ENCODE measurements at places on chromosomes 7 and 10. TPM values are rescaled to one million over a fixed set of nuclear protein-coding genes. Genes with fewer than 3 reads are reported as not detected.

PNLIPRP1 gene
- not detected for total RNA-seq

PRF1 gene
- not detected for total RNA-seq

PNLIPRP3 gene
- not detected for total RNA-seq

TUBAL3 gene
- not detected for total RNA-seq

PAPOLB gene
- not detected for total RNA-seq

PVRIG gene
- total RNA-seq, result not detected

DLX6 gene
- 1.8 TPM for total RNA-seq

OR2A12 gene
- total RNA-seq, result not detected

PRDX3 gene
- total RNA-seq, result 304 TPM

CPA2 gene
- not detected for total RNA-seq

ANXA11 gene
- 114 TPM for total RNA-seq

CHAT gene
- total RNA-seq, result not detected

TFR2 gene
- not detected for total RNA-seq

GBX1 gene
- not detected for total RNA-seq

PAX4 gene
- total RNA-seq, result not detected

GBF1 gene
- 23.3 TPM for total RNA-seq

ADIRF gene
- not detected for total RNA-seq

GRCh38 chr10:62050893-62051433 is 149.5 kb downstream of the ARID5B start:
- DNase-seq, result peak; percentile 90

DNA sequence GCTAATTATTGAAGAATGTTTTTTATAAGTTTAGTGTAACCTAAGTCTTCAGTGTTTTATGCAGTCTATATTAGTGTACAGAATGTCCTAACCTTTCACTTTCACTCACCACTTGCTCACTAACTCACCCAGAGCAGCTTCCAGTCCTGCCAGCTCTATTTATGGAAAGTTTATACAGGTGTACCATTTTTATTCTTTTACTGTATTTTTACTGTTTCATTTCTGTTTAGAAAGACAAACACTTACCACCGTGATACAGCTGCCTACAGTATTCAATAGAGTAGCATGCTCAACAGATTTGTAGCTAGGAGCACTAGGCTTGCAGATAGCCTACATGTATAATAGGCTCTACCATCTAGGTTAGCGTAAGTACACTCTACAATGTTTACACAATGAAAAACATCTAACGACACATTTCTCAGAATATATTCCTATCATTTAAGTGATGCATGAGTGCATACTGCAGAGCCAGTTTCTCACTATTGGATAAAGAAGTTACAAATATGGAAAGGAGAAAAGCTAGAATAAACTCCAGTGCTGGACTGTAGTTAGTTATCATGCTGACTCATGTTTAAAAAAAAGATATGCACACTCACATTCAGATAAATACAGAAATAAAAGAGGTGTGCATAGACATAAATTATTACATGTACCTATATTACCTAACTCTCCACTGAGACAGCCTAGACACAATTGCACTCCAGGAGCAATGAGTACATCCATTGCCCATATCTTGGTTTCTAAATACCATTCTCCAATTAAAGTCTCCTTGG is 30.4 kb downstream of the STEAP1B start:
- no peak for DNase-seq

GRCh38 chr10:46301721-46302479 is 15.1 kb downstream of the ANTXRL start:
- DNase-seq, result peak; percentile 28

DNA sequence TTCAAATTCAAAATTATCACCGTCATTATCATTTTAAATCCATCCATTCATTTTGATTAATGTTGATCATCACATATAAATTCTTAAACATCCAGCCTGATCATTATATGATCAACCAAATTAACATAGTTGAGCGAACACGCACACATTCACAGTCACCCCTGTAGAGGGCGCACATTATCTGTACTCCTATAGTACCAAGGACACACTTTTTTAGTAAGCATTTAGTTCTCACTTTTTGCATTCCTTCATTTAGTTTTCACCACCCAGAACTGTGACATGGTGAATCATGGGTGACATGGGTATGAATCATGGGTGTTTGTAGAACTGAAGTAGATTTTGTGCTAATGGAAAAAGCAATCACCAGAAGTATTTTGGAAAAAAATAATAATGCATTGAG is 26.0 kb upstream of the ZNF735 start:
- DNase-seq, result no peak

- DNase-seq, result peak; percentile 14
Measured at GRCh38 chr7:151338809-151339208, 2.8 kb upstream of the NUB1 start.

- DNase-seq, result no peak
Measured at GRCh38 chr7:146397141-146397540, 280.5 kb downstream of the CNTNAP2 start.

- DNase-seq, result no peak
Measured at GRCh38 chr10:69884024-69884367, 82.3 kb downstream of the COL13A1 start.

- DNase-seq, result no peak
Measured at GRCh38 chr10:6920072-6921019, 340.3 kb upstream of the PRKCQ start.

- DNase-seq, result no peak
Measured at GRCh38 chr7:90774706-90775105, 178.6 kb downstream of the CDK14 start.

GRCh38 chr7:107606303-107606702 is 26.3 kb downstream of the BCAP29 start:
- DNase-seq, result no peak

- DNase-seq, result no peak
Measured at GRCh38 chr10:10055656-10056442, 961.8 kb upstream of the CELF2 start.

DNA sequence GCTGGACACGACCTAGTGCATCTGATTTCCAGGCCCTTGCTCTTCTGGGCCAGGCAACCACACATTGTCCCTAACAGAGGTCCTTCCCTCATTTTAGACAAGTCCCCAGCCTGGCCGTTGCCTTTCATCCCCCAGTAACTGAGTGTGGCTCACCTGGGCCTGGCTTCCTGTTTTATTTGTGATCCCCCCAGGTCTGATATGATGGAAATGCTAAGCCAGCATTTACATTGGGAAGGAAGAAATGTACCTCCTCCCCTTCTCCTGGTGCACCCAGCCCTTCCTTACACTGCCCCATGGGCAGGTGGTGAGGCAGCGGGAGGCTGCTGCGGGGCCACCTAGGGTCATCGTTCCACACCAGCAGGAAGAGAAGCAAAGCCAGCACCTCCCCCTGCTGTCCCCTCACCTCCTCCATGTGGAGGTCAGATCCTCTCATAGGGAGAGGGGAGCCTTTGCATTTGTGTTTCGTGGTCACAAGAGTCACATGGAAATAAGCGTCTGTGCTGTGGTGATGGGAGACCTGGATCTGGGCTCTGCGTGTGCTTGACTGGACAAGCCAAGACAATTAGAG is 108.8 kb downstream of the GLRX3 start:
- peak; percentile 14 for DNase-seq

- DNase-seq, result no peak
Measured at GRCh38 chr7:46802479-46802878, 779.4 kb downstream of the TNS3 start.

- no peak for DNase-seq
Measured at GRCh38 chr7:37471619-37472018, 23.0 kb upstream of the ELMO1 start.

DNA sequence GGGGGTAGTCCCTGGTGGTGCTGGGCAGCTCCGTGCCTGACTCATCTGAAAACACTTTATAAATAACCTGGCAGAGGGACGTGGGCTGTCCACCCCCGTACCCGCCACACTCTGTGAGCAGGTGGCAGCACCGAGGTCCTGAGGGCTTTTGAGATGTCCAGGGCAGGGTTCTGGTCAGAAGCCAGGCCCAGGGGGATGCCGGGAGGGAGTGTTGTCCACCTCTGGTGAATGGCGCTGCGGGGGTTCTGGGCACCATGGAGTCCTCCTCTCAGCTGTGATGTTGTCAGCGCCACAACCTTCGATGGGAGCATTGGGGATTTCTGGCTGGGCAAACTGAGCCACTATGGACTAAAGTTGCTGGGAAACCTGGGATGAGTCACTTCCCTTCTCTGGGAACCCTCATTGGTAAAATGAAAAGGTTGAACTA is 27.4 kb upstream of the GOLGA7B start:
- no peak for DNase-seq

DNA sequence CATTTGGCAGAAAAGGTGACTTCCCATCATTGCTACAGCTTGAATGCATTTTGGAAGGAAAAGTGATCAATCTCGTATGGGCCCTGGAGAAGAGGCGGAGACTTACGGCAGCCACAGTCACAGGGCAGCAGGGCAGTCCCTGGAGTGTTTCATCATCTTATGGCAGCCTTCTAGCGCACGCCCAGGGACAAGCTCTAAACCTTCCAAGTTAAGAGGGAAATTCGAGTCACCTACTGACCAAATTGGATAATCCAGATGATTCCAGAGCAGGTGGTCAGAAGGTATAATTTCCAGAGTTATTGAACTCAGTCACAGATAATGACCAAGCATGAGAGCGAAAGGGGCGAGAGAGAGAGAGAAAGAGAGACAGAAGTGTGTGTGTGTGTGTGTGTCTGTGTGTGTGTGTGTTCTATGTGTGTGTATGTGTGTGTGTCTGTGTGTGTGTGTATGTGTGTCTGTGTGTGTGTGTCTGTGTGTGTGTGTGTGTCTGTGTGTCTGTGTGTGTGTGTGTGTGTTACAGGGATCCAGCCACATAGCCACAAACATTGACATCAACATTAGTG is 123.7 kb upstream of the ADAM12 start:
- DNase-seq, result no peak

GRCh38 chr10:28317760-28318159 is 14.9 kb upstream of the MPP7 start:
- no peak for DNase-seq

DNA sequence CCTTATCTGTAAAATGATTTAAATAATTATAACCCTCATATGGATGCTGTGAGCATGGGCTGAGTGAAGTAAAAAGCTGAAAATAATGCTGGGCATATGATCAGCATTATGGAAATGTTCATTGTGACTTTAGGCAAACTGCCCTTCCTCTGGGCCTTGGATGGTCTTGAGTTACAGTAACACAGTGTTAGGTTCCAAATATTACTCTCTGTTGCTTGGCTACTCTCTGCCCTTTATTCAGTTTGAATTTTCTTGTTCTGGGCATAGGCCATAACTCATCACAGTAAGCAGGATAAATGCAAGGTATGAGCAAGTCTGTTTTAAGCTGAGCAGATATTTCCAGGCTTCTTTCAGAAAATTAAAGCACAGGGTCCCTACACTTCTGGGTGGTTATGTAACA is 868.0 kb downstream of the KCNMA1 start:
- DNase-seq, result no peak

DNA sequence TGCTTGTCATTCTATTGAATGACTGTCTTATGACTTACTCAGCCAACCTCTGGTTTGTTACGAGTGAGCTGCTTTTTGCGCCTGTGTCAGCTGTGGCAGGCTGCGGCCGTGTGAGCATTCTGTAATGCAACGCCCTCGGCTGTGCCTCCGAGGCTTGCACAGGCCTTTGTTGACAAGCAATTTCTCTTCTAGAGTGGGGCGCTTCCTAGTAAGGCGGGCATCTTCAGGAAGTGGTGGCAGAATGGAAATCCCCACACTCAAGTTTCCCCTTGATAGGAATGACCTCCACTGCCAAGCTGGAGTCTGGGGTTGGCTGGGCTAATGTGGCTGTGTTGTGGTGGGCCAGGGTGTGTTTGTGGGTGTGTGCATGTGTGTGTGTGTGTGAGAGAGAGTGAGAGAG is 20.2 kb upstream of the TMEM178B start:
- no peak for DNase-seq

GRCh38 chr10:71339796-71340589 is 20.9 kb downstream of the SLC29A3 start:
- DNase-seq, result no peak

- DNase-seq, result no peak
Measured at GRCh38 chr7:66303454-66304155, 98.5 kb downstream of the TPST1 start.

GRCh38 chr7:139588632-139589031 is 65.1 kb downstream of the CLEC2L start:
- DNase-seq, result peak; percentile 16

- DNase-seq, result no peak
Measured at GRCh38 chr7:101995121-101995520, 177.7 kb downstream of the CUX1 start.

- DNase-seq, result no peak
Measured at GRCh38 chr10:91519899-91520514, 109.9 kb downstream of the HECTD2 start.

DNA sequence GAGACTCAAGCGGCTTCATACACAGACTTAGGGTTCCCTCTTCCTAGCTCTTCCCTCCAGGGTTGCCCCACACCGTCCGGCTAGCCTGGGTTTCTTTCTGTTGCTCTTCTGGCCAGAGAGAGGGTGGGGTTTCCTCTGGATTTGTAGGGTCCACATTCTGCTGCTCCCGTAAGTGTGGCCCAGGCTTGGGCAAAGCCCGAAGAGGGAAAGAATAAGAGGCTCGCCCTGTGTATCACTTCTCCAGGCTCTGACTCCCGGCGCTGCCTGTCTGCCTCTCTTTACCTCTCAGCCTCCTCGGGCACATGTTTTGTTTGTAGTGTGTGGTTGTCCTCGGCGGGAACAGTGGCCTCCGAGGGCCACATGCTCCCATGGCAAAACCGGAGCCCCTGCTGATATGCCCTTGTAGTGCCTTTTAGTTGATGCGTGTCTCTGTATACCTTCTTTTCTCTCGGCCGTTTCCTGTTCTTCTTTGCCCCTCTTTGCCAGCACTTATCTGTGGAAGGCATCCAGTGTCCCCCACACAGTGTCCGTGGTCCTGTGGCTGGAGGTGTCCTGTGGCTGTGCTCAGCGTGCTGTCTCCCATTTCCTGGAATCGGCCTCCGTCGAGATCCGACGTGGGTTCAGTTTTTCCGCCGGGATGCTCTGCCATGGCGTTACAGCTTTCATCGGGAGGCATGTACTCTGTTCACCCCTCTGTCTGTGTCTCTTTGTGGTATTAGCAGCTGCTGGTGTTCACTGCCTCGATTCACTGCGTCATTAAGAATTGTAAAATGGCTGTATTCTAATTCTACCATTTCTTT is 102.9 kb downstream of the INPP5A start:
- no peak for DNase-seq

DNA sequence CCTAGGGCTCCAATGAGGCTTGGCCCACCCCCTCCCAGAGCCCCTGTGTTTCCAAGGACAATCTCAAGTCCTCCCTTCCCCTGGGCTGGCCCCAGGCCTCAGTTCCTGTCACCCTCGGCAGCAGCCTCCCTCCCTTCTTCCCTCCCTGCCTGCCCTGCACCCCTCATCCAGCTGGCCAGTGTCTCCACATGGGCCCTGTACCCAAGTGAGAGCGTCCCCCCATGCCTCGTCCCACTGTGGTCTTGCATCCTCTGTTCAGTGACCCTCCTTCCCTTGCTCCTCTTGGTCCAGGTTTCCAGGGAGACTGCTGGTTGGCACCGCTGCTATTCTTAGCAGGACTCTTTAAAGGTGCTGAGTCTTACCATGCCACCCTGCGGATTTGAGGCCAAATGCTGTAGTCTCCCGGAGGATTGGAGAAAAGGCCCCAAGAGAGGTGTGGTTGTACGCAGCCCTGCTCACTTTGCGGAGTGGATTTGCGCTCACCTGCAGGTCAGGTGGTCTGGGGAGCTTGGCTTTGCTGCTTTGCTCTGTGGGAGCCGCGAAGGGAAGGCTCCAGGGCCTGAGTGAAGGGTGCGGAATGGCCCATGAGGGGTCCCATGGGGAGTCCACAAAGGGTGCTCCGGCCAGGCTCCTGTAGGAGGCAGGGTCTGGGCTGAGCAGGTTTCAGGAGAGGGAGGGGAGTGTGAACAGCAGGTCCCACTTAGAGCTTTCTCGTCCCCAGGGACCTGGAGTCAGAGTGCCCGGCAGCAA is 519.2 kb downstream of the TCERG1L start:
- DNase-seq, result no peak
